ENCODE measurements at places on chromosomes 5 and 9.

DNA sequence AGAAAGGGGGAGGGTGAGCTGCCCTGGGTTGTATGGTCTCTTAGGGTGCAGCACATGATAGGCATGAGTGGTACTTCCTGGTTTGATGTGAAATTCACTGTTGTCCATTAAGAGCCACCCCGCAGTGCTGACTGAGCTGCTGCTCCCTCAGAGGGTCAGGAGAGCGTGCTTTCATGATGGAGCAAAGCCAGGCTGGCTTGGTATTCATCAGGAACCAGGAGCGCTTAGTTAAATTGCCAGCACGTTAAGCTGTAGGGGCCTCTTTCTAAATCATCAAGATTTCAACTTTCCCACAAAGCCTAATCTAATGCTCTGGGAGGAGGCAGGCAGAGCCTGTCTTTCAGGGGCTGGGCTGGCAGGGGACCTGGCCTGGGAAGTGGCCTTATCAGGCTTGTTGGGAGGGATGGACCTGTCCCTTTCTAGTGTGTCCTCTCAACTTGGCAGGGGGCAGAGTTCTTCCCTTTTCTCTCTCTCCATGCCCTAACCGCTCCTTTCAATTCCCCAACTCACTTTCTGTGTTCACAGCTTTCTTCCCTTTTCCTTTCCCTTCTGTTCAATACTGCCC lies 7.9 kb downstream of the CYSTM1 start:
- ATAC-seq, result no peak

- no peak for ATAC-seq
Measured at GRCh38 chr5:155239803-155240202, 226.2 kb downstream of the KIF4B start.

DNA sequence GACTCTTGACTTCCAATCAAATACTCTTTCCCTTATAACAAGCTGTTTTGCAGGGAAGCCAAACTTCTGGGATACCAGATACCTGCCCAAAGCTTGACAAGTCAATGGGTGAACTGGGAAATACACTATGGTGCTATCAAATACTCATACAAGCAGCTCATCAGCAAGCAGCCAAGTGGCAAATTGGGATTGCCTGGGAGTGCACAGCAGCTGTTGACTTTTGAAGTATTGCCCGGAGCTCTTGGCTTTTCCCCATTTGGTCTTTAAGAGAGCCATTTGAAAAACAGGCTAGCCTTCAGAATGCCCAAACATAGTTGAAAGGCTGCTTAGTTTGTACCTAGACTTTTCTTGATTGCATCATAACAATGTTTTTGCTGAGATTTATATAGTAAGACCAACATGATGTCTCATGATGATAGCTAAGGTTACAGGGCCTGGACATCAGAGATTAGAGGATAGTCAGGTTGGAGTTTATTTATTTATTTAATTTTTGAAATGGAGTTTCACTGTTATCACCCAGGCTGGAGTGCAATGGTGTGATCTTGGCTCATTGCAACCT lies 210.1 kb upstream of the ZNF608 start:
- ATAC-seq, result no peak

GRCh38 chr9:36820392-36820861 lies 213.6 kb downstream of the PAX5 start:
- no peak for ATAC-seq

DNA sequence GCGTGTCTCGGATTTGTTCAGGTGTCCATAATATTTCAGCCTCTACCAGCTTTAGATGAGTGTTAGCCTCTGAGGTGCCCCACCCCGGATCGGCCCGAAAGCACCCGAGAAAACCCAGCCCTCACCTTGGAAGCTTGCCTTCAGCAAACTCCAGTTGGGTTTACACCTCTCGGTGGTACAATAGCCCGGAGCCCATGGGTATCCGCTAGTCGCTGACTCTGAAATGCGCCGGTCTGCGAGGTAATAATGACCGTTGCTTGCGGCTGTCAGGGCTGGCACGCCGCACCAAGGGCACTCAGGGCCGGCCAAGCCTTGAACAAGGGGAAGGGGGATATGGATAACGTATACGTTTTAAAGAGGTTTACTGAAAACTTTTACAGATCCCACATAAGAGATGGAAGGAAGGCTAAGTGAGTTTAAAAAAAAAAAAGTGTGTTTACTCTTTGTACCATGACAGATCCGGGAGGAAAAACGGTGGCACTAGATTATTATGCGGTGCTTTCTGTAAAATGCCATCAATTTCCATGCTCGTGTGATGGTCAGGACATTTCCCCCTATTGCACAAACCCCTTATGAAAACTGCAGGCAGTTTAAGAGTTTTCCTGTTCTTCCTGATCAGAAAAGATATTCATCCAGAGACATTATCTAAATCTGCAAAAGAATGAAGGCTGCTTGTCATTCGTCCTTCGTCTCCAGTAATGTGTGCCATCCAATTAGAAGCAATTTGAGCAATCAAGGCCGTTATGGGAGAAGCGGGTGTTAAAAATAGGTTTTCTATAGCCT lies 124.2 kb downstream of the TMEM161B start:
- ATAC-seq, result no peak

GRCh38 chr5:168852329-168852728 lies 273.2 kb upstream of the PANK3 start:
- no peak for ATAC-seq

DNA sequence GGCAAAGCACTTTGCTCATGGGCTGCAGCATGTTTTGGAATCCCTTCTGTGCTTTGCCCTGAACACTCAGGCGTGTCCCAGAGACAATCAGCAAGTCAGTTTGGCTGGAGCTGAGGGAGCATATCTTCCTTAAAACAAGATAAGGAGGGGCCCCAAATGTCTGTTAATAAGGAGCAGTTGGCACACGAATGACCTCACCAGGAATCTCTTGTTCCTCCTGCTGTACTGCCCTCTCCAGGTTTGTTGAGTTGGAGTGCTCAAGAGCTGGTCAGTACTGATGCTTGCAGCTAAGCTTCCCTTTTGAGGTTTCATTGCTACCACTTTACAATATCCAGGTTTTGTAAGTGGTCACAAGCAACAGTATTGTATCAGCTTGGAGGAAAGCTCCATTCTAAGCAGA lies 101.3 kb upstream of the EGFLAM start:
- ATAC-seq, result peak; percentile 27

- no peak for ATAC-seq
Measured at GRCh38 chr5:96125231-96125891, 163.7 kb upstream of the ELL2 start.

DNA sequence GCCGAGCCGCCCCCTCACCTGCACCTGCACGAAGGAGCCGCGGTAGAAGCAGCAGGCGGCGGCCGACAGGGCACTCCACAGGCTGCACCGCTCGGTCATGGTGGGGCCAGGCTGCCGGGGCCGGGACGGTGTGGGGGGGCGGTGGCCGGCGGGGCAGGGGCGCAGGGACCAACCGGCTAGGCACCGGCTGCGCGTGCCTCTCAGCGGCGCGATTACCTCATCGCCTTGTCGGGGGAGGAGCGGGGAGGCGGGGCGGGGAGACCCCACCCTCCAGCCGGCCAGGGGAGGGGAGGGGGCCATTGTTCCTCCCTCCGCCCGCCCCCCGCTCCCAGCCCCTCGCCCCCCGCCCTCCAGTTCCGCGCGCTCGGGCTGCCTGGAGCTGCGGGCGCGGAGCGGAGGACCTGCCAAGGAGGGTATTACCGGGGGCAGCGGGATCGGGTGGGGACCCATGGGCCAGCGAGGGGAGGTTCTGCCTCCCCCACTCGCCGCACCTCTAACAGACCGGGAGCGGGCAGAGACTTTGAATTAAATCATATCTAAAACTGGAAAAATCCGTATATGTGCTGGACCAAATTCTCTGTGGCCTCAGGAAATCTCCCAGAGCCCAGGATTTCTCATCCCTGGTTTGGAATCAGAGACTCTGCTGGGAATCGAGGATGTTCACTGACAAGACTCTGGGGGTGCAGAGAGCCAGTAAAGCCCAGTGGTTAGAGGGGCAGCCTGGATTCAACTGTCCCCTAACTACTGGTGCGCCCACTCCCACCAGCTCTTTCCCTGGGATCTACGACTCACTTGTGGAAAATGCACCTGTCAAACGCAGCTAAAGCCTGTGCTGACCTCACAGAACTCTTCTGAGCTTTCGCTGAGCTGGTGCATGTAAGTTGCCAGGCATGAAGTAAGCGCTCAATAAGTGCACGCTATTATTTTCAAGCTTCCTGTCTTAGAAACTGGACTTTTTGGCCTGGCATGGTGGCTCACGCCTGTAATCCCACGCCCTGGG lies 20.3 kb upstream of the TOR2A start:
- peak; percentile 61 for ATAC-seq

GRCh38 chr5:30832519-30832918 lies 361.0 kb upstream of the CDH6 start:
- ATAC-seq, result no peak
